ENCODE measurements at places on chromosomes 13 and 19. TPM values are rescaled to one million over a fixed set of nuclear protein-coding genes. Genes with fewer than 3 reads are reported as not detected.

SBSN gene
- polyA plus RNA-seq, result 0.16 TPM

DNA sequence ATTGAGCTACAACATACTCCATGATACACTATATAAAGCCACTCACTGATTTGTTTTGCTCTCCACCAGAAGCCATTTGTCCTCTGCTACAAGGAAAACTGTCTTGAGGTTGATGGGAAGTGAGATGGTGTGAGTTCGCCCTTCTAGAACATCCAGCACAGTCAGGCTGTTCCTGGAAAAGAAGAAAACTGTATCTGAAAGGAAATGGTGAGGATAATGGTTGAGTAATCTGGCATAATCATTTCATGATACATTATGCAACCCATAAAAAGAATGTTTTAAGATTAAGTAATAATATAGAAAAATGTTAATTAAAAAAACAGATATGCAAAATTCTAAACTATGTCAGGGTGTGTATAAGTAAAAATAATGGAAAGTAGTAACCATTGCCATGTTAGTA is 233.9 kb downstream of the RGCC start:
- DNase-seq, result no peak

CASP14 gene
- 0.04 TPM for polyA plus RNA-seq

DNA sequence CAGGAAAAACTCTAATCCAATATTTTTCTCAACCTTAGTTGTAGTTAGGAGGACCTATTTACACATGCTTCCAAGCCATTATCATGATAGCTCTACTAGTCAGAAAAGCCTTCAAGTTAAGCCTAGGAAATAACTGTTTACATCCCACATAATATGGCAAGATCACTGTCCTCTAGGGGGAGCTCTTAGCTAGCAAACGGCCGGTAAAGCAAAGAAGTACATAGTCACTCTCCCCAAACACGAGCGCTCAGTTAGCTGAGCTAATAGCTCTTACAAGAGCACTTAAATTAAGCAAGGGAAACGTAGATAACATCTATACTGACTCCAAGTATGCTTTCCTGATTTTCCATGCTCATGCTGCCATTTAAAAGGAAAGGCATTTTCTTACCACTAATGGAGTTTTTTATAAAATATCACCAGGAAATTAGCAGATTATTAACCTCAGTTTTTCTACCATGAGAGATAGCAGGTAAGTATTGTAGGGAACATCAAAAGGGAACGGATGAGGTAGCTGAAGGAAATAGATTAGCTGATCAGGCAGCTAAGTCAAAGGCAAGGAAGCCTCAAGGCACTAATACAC is 100.6 kb upstream of the PABPC3 start:
- DNase-seq, result no peak

- no peak for DNase-seq
These were observed 93.1 kb downstream of the STOML3 start for GRCh38 chr13:38897521-38897920.

- DNase-seq, result peak; percentile 84
These were observed at the start of gene PNMA8A for GRCh38 chr19:46471116-46471733. PNMA8A (minus strand) TSS chr19:46471563; CDS start chr19:46471035, 528 bp downstream.

GRCh38 chr19:34731019-34731829 is 2.8 kb upstream of the ZNF181 start:
- DNase-seq, result peak; percentile 9

- no peak for DNase-seq
These were observed 904.8 kb upstream of the PCDH20 start for GRCh38 chr13:62320129-62321108.

FUT1 gene
- 12.7 TPM for polyA plus RNA-seq

ADGRE3 gene
- polyA plus RNA-seq, result not detected

ADPRHL1 gene
- polyA plus RNA-seq, result 1.2 TPM

GRCh38 chr19:48950159-48950558 is 4.5 kb upstream of the BAX start:
- no peak for DNase-seq

DNA sequence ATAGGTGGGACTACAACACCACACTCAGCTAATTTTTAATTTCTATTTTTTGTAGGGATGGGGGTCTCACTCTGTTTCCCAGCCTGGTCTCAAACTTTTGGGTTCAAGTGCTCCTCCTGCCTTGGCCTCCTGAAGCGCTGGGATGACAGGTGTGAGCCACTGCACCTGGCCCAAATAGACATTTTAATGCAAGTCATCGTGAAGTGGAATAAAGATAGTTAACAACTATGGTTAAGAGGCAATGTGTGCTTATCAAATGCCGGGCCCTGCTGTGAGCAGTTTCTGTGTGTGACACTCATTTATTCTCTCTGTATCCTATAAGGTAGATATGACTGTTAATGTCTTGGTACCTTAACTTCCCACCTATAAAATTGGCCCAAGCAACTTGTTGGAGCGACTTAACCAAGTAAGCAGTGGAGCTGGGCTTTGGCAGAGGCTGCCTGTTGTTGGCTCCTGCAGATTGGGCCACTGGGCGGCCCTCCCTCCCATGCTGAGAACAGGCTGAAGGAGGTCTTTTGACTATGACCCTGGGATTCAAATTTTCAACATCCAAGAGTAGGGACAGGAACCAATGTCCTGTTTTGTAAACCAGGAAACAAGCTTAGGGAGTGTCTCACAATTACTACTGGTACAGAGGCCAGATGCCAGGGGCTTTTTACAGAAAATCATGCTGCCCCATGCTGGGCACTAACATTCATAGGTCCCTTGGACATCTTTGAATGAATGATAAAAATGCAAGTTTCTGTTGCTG is 450.7 kb downstream of the TSHZ3 start:
- DNase-seq, result no peak

GRCh38 chr19:43880483-43880882 is 53.4 kb downstream of the ZNF283 start:
- DNase-seq, result no peak

GRCh38 chr13:32428581-32429432 is 877 bp upstream of the N4BP2L1 start:
- DNase-seq, result no peak

RFPL4A gene
- 0.70 TPM for polyA plus RNA-seq

DNA sequence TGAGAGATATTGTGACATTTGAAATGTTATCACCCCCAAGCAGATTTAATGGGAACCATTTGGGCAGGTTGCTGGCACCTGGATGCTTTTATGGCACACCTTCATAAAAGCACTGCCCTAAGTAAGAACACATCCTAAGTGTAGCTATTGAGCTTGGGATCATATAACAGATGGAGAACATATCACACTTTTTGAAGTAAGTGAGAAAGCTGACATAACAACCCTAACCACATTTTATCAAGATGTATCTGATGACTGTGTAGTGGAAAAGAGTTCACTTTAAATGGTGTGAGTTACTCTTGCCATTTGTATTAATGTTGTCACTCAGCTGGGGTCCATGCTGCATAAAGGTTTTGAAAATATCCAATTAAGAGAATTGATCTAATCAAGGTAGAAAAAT is 287.9 kb downstream of the DCLK1 start:
- no peak for DNase-seq

CLEC4G gene
- polyA plus RNA-seq, result 0.09 TPM

STK11 gene
- polyA plus RNA-seq, result 62.2 TPM

DNA sequence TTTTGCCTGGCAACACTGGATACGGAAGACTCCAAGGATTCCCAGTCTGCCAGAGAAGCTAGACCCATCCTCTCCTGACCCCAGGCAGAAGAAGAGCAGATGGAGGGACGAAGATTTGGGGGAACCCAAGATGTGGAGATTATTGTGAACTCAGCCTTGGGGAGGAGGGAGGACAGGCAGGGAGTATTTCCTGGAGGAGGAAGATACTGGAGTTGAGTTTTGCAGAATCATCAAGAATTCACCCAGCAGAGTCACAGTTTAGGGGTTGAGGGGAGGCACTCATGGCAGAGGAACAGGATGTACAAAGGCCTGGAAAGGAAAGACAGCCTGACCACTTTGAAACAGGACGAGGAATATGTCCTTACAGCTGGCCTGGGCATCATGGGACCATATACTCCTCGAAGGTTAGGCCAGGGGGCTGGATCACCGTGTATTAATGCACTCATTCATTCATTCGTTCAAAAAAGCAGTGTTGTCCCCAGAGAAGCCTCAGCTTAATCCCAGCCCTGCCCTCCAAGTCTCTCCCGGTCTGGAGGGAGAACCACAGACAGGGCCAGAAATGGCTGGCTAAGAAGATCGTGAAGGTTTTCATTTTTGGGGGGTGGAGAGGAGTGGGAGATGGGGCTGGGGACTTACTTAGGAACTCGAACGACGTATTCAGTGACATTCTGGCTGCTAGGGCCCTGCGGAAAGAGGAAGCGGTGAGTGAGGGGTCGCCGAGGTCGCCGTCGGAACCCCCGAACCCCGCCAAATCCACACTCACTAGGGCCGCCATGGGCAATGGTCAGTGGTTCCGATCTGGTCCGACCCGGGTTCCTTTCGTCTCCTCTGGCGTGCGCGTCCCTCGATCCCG is 517 bp downstream of the GTF2F1 start:
- no peak for DNase-seq

CYP2F1 gene
- polyA plus RNA-seq, result not detected

Measured in pancreas (tissue), 10 donors.